ENCODE measurements at places on chromosomes 5 and 9. TPM values are rescaled to one million over a fixed set of nuclear protein-coding genes. Genes with fewer than 3 reads are reported as not detected.
A peak's percentile ranks its signal among the peaks of the same experiment; 100 is the strongest.

DNA sequence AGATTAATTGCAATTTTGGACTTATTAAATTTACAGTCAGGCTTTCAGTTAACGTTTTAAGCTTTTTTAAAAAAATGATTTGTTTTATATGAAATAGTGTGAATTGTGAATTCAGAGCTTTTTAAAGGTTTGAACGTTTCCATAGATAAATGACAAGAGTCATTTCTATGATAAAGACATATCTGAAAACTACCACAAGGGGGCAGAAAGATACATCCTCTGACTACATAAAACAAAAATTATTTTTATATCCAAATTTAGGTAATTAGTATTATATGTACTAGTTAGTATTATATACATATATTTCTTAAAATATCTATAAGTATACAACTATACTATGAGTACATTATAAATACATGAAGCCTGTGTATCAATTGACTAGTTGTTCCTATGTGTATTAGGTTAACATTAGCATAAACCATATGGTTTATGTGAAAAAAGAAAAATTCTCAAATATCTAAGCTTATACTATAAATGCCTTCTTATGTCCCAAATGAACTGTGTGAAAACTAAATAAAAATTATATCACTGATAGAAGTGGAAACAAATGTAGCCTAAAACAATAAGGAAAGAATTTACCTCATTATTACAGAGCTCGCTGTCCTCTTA, 155.2 kb downstream of the MEF2C start:
- peak; percentile 16 for DNase-seq

DNA sequence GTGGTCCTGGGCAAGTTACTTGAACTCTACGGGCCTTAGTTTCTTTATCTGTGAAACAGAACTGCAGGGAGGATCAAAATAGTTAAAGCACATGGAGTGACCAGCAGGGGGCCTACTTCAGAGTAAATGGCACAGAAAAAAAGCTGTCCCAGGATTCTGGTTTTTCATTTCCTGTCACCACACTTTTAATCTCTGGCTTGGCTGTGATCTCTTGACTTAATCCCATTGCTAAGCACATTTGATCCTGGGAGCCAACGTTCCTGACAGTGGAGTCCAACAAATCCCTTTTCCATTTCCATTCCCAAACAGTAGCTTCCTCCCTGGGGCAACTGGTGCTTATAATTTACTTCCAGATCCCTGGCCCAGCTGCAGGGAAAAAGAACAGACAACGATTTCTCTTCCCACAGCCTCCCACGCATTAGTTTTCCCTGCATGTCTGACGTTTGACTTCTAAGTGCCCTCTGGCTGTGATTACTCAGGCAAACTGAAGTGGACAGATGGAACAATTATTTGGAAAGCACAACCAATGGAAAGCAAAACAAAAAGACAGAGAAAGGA, 136.5 kb upstream of the STK32A start:
- DNase-seq = no peak

GRCh38 chr5:132019337-132019736, 7.9 kb upstream of the ACSL6 start:
- DNase-seq = no peak

- DNase-seq = no peak
Observed at GRCh38 chr5:150064681-150065220, 21.6 kb downstream of the CSF1R start.

- DNase-seq = no peak
Observed at GRCh38 chr5:20129501-20129900, 141.5 kb upstream of the CDH18 start.

GRCh38 chr5:172610643-172611042, 30.4 kb upstream of the NEURL1B start:
- no peak for DNase-seq

DNA sequence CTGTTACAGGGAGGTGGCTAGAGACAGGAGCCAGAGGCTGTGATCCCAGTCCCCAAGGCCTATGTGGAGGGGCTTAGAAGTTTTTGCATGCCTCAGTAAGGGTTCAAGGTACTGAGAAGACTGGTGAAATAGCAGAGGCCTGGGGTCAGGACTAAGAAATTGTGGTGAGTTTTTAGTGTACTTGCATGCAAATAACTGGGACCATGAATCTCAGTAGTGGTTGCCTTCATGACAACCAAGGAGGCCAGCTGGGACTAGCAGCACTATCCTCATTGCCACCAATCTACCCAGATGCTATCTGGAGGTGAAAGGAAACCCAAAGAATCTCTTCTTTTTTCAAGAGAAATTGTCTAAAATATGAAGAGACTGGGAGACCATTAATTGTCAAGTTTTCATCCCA, 395.1 kb downstream of the CETN3 start:
- DNase-seq = no peak

The CDC20B gene
- 0.18 TPM for total RNA-seq

DNA sequence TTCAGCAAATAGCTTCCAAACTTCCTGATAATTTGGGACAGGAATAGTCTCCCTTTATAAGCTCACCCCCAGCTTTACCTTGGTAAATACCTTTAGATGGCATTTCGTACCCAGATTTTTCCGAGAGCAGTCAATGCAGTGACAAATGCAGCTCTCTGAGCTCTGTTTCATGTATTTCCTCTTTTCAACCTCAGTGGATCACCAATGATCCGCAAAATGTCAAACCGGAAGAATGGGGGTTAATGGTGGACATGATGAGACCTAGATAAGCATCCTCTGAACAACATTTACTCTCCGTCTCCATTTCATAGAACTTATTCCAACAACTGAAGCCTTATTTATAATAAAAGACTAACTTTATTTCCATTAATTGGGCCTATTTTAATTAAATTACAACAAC, 227.3 kb downstream of the MCTP1 start:
- DNase-seq = no peak

GRCh38 chr5:176803943-176804498, 6.3 kb upstream of the UNC5A start:
- DNase-seq = no peak

DNA sequence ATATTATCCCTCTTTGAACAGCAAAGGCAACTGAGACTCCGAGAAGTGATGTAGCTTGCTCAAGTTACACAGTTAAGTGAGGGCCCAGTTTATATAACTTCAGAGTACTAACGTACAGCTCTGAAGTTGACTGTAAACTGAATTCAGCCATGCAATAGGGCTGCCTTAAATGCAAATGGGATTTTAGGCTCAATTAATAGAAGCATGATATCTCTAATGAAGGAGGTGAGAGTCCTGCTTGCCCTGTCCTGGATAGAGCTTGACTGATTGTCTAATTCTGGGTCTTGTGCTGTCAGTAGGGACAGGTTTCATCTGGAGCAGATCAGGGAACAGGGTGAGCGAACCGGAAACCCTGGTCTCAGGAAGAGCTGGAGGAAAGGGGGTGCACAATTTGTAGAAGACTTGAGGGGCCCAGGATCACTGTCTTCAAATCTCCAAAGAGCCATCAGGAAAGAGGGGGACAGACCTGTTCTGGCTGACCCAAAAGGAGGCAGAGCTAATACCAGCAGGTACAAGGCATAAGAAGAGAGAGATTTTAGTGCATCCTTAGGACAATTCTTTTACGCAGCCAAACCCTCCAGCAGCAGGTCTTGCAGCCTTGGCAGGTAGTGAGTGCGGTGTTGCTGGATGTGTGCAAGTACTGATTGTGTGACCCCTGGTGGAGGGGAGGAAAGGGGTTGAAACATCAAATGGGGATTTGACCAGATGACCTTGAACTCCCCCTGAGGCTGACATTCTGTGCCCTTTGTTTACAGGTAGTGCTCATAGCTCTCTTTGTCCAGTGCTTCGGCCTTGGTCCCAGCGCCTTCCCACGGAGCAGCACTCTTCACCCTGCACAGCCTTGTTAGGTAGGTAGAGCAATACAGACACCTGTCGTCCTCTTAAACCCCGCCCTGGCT, 13.0 kb downstream of the GSN start:
- no peak for DNase-seq

The NPR3 gene
- total RNA-seq = 23.6 TPM

- DNase-seq = no peak
Observed at GRCh38 chr5:35922468-35922867, 16.0 kb downstream of the CAPSL start.

DNA sequence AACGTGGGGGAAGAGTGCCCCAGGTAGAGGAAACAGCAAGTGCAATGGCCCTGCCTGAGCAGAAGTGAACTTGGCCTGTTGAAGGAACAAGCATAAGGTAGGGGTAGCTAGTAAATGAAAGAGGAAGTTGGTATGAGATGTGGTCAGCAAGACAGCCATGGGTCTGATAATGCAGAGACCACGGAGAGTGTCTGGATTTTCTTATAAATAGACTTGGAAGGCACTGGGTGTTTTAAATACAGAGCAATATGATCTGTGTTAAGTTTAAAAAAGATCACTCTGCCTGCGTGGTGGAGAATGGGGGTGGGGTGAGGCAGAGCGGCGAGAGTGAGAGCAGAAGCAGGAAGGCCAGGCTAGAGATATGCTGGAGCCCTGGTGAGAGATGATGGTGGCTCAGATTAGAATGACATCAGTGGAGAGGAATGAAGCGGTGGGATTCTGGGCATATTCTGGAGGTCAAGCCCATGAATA, 4.2 kb downstream of the ADAM19 start:
- peak; percentile 76 for DNase-seq

DNA sequence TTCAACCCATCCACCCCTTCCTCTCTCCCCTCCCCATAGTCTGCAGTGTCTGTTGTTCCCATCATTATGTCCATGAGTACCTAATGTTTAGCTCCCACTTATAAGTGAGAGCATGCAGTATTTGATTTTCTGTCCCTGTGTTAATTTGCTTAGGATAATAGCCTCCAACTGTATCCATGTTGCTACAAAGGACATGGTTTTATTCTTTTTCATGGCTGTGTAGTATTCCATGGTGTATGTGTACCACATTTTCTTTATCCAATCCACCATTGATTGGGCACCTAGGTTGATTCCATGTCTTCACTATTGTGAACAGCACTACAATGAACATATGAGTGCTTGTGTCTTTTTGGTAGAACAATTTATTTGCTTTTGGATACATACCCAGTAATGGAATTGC, 187.1 kb downstream of the PCSK5 start:
- DNase-seq = no peak

GRCh38 chr5:35822511-35822910, 34.2 kb upstream of the IL7R start:
- no peak for DNase-seq

The INSL6 gene
- not detected for total RNA-seq

The ARAP3 gene
- total RNA-seq = 14.7 TPM

The GRM6 gene
- total RNA-seq = not detected

- no peak for DNase-seq
Observed at GRCh38 chr5:141965071-141965470, 3.8 kb upstream of the RNF14 start.

- DNase-seq = peak; percentile 62
Observed at GRCh38 chr5:66306105-66306843, 162.2 kb downstream of the SREK1 start.

The TMCO6 gene
- 6.5 TPM for total RNA-seq

The MORN5 gene
- total RNA-seq = not detected

- DNase-seq = peak; percentile 60
Observed at GRCh38 chr9:82031538-82032280, 43.1 kb downstream of the SPATA31D1 start.

The ADCY2 gene
- total RNA-seq = not detected

DNA sequence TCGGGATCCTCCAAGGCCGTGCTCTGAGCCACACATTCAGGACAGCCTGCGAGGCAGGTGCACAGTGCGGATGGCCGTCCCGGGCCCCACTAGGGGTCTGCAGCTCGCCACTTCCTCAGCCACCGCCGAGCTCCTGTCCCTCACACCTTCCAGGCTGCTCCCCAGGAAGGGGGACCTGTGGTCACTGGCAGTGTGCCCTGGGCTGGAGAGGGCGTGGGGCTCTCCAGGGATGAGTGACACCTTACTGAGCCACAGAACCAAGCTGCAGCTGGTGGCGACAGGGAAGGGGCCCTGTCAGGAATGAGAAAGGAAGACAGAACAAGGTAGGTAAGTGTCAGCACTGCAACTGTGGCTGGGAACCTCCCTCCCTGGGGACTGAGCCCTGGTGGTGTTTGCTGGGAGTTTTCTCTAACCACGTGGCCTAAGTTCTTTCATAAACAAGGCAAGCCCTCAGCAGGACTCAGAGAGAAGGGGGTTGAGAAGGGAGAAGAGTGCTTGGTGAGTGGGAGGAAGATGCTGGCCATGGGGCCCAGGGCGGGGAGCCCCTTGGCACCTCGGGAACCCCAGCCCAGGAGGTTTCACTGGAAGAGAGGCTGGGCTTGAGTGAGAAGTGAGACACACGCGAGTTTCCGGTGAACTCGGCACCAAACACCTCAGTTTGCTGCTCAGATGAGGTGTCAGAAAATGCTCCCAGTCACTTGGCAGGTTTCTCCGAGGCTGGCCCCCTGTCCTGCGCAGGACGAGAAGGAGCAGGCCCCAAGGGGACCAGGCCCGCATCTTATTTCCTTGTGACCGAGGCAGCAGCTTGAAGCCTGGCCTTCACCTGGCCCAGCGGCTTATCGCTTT, 5.2 kb downstream of the IL13 start:
- DNase-seq = no peak

DNA sequence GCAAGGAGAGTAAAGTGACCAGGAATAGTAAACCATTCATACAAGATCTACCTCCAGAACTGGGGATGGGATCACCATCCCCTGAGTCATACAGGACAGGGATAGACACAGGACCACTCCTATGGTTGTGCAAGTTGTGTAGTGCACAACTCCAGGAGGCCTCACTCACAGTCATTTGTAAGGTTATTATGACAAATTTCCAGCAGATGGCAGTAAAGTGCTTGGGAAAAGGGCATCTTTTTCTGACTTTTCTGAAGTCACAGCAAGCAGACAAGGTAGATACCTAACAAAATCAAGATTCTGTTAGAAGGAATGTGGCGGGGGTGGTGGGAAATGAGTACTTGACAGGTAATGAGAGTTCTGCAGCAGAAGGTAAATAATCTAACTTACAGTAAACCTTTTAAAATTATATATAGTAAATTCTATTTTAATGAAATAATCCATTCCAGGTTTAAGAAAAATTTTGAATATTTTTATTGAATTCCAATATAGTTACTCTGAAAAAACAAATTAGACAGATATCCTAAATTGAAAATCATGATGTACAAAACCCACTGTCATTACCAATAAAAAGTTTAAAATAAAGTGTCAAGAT, 16.7 kb upstream of the KIF27 start:
- peak; percentile 60 for DNase-seq

The SHOC1 gene
- not detected for total RNA-seq

GRCh38 chr5:39055768-39056398, 18.3 kb downstream of the RICTOR start:
- DNase-seq = no peak

DNA sequence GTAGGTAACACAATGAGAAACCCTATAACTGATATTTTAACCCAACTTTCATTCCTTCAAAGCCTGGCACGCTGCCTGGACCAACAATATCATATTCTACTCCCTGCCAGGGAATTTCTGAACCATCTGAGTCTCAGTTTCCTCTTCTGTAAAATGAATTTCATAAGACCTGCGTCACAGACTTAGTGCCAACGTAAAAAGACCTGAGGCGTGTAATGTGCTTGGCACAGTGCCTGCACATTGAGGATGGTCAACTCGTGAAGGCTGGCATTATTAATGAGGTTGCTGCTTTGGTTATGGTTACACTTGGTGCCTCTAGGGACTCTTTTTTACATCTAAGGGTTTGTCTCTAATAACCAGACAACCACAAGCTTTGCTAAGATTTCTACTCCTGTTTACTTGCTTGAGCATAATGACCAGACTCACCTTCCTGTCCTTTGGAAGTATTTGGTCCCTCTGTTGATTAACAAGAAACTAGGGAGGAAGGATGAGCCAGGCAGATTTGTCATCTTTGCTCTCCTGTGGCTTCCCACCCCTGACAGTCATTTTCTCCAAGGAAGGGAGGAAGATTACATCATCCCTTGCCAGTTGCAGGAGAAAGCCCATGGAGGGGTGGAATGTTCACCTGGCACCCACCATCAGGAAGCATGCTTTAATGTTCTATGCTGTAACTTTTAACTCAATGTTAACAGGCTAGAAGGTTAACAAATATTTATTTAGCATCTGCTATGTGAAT, 79.0 kb downstream of the PAPPA start:
- peak; percentile 37 for DNase-seq

The ROR2 gene
- total RNA-seq = 0.11 TPM

Data from HFFc6 (cell line).